ENCODE measurements at places on chromosomes 6 and 20. TPM values are rescaled to one million over a fixed set of nuclear protein-coding genes. Genes with fewer than 3 reads are reported as not detected.
A peak's percentile ranks its signal among the peaks of the same experiment; 100 is the strongest.

- DNase-seq: peak; percentile 83
These were observed 148.3 kb upstream of the RIN2 start for GRCh38 chr20:19609642-19610223.

- no peak for DNase-seq
These were observed 6.0 kb downstream of the HLA-C start for GRCh38 chr6:31265926-31266325.

- no peak for DNase-seq
These were observed 88.8 kb downstream of the HUS1B start for GRCh38 chr6:568085-568484.

- no peak for DNase-seq
These were observed 17.2 kb downstream of the MOCS3 start for GRCh38 chr20:50975701-50976330.

GRCh38 chr6:163253556-163254213 lies 160.8 kb upstream of the QKI start:
- no peak for DNase-seq

- peak; percentile 21 for DNase-seq
These were observed 119.0 kb upstream of the RNF24 start for GRCh38 chr20:4134355-4134834.

DNA sequence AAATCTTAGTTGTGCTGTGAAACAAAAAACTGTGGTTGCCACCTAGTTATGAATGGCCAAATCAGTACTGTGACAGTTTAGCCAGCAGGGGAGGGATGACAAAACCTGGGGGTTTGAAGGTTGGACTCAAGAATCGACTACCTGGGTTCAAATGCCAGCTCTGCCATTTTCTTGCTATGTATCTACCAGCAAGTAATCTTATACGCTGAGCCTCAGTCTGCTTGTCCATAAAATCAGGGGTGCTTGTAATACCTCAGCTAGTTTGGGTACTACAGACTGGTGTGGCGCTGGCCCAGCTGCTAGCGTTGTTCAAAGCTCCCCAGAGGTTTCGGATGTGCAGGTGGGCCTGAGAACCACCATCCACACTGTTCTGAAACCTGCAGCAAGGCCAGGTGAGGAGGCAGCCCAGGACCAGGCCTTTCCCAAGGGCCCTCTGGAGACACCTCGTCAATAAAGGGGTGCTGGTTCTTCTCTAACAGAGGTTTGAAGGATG lies 40.4 kb downstream of the TRAM2 start:
- no peak for DNase-seq

- no peak for DNase-seq
These were observed 156.0 kb downstream of the TBC1D7 start for GRCh38 chr6:13172291-13172690.

- no peak for DNase-seq
These were observed 123.7 kb downstream of the CCDC170 start for GRCh38 chr6:151617539-151617938.

DNA sequence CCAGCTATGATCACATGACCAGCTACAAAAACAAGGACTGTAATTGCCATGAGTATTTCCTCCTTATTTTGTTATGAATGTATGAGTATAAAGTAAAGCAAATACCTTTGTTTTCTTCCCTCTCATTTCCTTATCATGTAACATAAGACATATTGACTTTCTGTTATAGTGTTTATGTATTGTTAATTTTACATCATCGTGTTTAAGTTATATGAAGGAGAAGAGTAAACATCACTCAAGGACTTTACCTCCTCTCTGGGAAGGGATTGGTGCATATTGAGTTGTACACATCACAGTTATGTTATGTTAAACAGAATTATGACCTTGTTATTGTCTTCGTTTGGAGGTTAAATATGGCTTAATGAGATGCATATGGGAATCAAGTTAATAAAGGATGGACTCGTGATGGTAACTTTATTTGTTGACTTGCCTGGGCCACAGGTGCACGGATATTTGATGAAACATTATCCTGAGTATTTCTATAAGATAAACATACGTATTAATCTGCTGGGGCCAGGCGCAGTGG lies 57.3 kb upstream of the CNKSR3 start:
- no peak for DNase-seq

GRCh38 chr20:50982363-50982762 lies 23.7 kb downstream of the MOCS3 start:
- peak; percentile 60 for DNase-seq

DNA sequence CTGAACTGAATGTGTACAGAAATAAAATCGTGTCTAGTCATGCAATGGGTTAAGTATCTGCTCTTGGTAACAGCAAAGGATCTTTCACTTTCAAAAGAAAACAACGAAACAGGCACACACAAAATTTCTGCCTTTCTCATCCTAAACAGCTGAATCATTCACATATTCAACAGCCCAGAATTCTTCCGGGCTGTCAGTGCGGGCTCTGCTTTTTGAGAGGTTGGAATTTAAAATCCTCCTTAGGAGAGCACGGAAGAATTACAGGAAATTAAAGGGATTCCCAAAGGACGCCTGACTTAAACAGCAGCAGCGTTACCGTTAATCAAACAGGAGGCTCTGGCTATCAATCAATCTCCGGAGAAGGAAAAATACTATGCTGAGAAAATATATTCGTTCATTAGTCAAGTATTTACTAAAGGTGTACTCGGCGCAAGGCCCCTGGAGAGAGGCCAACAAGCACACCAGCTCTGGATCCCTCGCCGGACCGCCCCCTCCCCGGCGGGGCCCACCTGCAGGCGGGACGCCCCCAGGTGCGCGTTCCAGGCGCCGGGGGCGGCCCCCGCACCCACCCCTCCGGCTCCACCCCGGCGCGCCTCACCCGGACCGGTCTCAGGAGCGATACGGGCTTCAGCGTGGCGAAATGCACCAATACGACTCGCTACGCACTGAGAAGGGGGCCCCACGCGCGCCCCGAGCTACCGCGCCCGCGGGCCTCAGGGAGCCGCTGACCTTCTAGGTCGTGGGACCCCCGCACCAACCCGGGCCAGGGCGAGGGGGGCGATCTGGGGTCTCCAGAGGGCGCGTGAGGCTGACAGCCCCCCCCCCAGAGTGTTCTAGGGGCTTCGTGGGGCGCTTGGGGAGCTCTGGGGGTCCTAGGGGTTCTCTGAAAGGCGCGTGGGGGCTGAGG lies 1.0 kb downstream of the NAPB start:
- peak; percentile 89 for DNase-seq

- no peak for DNase-seq
These were observed 2.8 kb downstream of the ANKRD60 start for GRCh38 chr20:58225452-58226200.

DNA sequence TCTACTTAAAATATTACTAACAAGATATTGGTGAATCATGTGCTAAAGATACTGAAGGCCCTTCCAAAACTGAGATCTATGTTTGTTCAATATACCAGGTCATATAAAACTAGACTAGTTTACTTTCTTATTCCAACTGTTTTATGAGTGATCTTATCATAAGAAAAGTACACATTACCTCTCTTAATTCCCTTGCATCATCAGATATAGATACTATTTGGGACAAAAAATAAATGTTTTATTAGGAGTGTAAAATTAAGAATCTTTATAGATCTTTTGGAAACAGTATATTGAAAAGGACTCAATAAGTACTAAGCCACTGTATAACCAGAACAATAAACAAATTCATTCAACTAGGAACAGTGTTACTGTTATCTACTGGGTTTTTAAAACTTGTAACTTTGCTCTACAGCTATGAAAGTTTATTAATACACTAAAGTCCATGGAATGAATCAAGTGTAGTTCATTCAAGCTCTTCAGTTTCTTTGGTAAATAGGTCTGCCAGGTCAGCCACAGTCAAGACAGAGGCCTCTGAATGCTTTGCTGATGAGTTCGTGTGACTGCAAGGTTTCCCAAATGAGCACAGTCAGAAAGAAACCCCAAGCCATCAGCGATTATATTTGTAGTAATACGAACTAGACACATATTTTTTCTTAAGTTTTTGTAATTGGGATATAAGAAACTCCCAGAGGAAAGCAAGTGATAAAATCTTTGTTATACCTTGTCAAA lies 71.8 kb upstream of the FBXO30 start:
- DNase-seq: no peak

DNA sequence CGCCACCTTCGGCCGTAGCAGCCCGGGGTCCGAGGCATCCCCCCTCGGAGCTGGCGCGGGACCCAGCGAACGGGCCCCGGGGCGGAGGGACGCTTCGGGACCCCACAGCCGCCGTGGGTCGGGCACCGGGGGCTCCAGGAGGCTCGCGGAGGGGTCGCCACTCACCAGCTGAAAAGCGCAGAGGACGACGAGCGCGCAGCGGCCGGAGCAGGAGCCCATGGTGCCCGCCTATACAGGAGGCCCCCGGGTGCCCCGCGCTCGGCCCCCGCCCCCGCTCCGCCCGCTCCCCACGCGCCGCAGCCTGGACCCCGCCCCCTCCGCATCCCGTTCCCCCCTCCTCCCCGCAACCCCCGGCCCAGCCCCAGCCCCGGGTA lies at the start of gene NKAIN4:
Gene NKAIN4 (minus strand): TSS at position 232 of the 374 bp plus-strand sequence. CDS start 13 bp downstream, at position 219.
- DNase-seq: no peak

DNA sequence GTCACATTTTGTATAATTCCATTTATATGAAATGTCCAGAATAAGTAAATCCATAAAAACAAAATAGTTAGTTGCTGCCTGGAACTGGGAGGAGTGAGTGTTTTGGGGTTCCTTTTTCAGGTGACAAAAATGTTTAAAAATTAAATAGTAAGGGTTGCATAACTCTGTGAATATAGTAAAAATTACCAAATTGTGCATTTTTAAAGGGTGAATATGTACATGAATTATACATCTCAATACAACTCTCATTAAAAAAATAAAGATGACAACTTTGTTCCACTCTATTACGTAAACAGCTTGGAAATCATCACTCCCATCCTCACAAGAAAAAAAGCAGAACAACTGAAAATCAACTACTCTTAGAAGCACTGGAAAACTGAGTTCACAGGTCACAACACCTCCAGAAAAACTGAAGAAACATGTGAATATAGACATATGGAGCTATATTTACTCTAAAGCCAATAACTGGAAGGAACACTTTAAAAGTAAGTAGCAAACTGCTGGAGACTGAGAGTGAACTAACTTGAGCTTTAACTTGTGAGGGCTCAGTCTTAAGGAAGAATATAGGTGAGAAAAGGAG lies 40.0 kb downstream of the RANBP9 start:
- DNase-seq: no peak

- peak; percentile 90 for DNase-seq
These were observed 19.7 kb downstream of the SPDEF start for GRCh38 chr6:34536251-34536958.

DNA sequence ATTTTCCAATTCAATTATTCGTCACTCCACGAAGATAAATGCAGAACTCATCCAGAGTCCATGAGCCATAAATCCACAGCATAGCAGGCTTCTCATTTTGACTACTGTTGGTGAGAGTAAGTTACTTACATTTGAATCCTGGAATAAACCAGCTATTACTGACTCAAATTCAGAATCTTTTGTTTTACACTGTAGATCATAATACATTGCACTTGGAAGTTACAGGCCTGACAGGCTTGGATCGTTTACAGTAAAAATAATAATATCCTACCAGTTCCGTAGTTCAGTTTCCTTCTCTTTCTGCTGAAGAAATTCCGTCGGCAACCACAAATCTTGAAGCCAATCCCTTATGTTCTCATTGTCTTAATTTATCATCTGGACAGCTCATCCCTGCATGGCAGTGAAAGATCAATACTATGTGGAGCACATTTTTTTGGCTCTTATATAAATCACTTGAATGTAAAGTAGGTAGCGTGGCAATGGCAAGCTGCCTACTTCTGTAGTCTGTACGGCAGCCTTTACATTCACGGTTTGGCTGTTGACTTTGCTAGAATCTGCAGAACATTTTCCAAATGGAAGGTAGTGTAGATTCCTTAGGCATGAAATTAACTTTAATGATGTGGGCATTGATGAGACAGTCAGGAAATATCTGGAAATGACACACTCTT lies 142.9 kb downstream of the WDR27 start:
- no peak for DNase-seq

DNA sequence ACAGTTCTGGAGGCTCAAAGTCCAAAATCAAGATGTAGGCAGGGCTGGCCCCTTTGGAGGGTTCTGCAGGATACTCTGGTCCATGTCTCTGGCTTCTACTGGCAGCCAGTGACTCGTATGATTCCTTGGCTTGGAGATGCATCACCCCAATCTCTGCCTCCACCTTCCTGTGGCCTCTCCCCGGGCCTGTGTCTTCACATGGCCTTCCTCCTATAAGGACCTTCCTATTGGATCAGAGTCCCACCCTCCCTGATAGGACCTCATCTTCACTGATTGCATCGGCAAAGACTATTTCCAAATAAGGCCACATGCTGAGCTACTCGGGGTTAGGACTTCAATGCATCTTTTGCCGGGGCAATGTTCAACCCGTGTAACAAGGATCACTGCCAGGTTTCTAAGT lies 509.0 kb downstream of the CD83 start:
- DNase-seq: no peak

DNA sequence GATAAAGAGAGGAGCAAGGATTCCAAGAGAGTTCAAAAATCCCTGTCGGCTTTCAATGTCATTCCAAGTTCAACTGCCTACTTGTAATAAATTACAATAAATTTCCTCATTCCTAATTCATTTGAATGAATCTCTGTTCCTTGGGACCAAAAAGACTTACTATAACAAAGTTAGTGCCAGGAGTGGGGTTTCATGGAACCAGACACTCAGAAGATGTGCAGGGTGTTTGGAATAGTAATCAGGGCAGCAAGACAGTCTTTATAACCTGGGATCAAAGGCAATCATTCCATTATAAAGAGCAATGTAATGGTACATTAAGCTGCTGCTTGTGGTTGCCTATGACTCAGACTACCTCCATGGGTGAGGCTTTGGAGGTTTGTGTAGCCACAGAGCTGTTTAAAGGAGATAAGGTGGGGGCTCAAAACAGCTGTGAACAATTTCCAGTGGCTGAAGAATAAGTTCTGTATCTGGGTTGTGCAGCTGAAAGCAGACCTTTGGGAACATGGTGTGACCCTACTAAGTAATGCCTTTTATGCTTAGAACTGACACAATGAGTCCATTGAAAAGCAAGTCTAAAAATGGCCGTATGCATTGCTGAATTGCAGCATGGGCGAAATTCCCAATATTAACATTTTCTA lies 159.9 kb downstream of the LINC00237 start:
- no peak for DNase-seq

DNA sequence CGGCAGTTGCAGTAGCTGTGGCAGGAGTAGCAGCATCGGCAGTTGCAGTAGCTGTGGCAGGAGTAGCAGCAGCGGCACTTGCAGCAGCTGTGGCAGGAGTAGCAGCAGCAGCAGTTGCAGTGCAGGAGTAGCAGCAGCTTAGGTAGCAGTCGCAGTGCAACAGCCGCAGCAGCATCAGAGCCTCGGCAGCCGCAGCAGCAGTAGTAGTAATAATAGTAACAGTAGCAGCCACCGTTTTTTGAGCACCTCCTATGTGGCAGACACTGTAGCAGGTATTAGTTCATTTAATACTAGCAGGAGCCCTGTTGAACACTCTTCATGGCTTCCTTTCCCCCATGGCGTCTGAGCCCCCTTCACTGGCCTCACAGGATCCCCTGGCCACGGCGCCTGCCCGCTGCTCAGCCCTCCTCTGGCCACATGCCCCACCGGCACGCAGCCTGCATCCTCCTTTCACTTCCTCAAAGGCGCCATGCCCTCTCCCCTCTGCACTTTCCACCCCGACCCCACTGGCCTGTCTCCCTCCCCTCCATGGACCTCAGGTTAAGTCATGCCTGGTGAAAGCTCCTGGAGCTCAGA lies 19.1 kb upstream of the IRF4 start:
- DNase-seq: no peak

The NMBR gene
- total RNA-seq: not detected

The PCK1 gene
- total RNA-seq: 0.43 TPM

The HLA-DRB1 gene
- total RNA-seq: 25.3 TPM

The TCP11 gene
- total RNA-seq: not detected
